ENCODE measurements at places on chromosomes 7 and 10.

DNA sequence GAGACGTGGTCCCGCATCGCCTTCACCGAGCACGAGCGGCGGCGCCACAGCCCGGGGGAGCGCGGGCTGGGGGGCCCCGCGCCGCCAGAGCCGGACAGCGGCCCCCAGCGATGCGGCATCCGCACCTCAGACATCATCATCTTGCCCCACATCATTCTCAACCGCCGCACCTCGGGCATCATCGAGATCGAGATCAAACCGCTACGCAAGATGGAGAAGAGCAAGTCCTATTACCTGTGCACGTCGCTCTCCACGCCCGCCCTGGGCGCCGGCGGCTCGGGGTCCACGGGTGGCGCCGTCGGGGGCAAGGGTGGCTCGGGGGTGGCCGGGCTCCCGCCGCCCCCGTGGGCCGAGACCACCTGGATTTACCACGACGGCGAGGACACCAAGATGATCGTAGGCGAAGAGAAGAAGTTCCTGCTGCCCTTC, 737 bp downstream of the CNNM2 start:
- no peak for DNase-seq

- peak; percentile 8 for DNase-seq
Observed at GRCh38 chr10:59991661-59992060, 85.3 kb upstream of the CCDC6 start.

GRCh38 chr10:23293145-23293724, 51.4 kb downstream of the C10orf67 start:
- no peak for DNase-seq

GRCh38 chr7:144133307-144133706, 10.3 kb downstream of the OR2A14 start:
- no peak for DNase-seq

DNA sequence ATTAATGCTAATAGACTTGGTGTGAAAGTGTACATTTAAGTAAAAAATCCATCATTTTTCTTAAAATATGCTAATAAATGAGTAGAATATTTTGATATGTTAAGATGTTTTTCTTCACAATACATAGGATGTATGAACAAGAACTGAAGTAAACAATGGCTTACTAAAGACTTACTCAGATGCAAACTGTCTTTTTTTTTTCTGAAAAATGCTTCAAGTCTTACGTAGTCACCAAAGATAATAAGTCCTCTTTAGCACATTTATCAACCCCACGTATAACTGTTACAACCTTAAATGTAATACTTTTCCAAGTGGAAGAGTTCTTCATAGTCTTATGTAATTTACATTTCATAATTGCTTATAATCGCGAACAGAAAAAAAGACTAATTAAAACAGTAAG, 54.8 kb downstream of the MDFIC start:
- DNase-seq = no peak

GRCh38 chr7:16985621-16986020, 103.8 kb upstream of the AGR3 start:
- DNase-seq = no peak

- DNase-seq = no peak
Observed at GRCh38 chr7:134845461-134845860, 66.0 kb downstream of the CALD1 start.

- no peak for DNase-seq
Observed at GRCh38 chr10:117184821-117185220, 12.5 kb upstream of the KCNK18 start.

DNA sequence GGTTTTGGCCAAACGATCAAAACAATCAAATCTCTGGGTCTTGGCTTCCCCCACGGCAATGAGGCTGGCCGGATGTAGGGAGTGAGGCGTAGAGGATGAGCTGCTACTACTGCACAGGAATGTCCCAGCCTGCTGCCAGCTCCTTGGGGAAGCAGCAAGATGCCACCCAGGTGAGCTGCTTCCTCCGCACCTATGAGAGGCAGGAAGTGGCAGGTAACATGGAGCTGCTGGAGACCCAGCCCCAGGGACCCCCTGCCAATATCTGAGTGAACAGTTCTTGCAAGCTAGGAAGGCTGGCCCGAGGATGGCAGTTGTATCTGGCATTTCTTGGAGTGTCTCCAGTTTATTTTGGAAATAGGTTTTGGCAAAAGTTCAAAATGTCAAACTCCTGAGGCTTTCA, 413.5 kb downstream of the DNAJB6 start:
- DNase-seq = no peak

DNA sequence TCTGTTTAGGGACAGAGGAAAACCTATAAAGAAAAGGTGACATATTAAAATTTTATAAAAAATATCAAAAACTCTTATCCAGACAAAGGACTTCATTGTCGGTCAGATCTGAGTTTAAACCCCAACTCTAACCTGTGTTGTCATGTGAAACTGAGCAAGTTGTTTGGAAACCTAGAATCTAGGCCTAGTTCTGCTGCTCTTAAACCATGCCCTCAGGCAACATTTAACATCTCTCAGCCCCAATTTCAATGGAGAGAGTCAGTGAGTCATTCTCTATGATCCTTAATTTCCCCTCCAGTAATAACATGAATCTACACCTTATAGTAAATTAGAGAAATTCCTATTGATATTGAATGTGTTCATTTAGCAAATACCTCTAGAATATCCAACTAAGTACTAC, 192.3 kb downstream of the IMMP2L start:
- no peak for DNase-seq

DNA sequence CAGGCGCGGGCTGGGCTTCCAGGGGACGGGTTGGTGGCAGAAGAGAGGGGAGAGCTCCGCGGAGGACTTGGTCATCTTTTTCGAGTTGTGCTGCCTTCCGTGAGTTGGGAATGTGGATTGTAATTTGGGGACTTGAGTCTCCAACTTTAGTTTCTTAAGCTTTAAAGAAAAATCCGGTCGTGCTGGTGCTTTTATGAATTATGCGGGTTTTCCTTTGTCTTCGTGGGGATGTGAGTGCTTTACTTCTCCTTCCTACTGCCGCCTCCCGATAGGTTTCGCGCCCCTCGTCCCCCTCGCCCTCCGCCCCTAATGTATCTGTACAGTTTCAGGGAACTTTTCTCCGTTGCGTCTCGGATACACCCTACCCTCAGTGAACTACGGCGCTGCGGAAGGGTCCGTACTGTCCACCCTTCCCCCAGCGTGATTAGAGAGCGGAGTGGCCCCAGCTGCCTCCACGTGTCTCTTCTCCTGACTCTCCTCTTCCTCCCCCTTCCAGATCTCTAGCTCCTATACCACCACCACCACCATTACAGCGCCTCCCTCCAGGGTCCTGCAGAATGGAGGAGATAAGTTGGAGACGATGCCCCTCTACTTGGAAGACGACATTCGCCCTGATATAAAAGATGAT, 649 bp downstream of the SCD start:
- no peak for DNase-seq

- no peak for DNase-seq
Observed at GRCh38 chr7:44148961-44149536, 7.9 kb upstream of the MYL7 start.

DNA sequence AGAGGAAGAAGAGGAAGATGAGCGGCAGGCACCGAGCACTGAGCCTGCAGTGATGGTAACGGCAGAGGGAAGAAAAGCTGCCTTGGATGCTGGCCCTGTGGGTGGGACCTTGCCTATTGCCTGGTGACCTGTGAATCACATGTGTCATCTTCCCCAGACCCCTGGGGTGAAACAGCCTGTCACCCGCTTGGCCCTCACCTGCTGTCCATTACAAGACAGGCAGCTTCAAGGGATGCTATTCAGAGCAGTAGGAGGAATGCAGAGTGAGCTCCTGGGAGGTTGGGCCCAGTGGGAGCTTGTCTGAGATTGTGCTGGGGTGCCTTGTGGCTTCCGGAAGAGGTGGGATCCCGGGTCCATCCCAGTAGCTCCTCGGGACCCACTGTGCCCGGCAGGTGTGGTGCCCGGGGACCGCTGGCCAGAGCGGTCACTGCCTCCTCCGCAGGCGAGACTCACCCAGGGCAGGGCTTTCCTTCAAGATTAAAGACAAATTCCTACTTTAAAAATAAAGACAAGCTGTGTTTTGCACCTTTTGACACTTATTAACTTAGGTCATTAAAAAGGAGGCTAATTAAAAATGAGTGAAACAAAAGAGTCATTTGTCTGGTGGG, 440.2 kb upstream of the MKI67 start:
- DNase-seq = no peak

DNA sequence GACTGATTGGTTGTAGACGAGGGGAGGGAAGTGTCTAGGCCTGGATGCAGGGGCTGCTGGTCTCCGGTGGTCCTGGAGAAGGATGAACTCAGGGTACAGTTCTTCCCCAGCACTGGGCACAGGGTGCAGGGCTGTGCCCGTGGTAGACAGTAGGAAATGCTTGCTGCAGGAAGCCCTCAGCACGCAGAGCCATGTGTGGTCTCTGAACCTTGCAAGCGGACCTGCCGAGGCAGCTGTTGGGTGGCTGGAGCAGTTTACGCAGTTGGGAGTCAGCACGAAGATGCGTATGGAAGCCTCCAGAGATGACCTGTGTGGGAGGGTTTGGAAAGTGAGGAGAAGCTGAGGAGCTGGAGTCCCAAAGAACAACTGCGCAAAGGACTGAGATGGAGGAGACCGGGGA, 39.0 kb downstream of the DOCK1 start:
- DNase-seq = no peak

DNA sequence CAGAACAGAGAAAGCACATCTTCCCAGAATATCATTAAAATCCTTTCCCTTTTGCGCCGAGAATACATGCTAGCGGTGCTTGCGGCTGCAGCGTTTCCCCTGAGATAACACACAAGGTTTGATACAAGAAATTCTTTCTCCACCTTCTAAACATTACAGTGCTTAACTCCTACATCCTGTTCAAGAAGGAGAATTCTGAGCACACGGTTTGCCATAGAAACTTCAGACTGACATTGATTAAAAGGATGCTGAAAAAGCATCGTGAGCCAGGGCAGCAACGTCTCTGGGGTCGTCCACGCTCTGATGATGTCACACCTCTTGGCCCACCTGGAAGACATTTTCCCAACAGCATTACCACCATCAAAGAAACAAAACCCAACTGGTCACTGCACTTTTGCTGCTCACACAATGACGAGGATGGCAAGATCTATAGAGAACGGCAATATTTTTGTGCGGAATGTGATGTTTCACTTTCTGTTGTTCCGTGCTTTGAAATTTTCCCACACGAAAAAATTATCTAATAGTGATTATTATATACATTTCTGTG, 27.0 kb upstream of the PRSS1 start:
- DNase-seq = no peak

DNA sequence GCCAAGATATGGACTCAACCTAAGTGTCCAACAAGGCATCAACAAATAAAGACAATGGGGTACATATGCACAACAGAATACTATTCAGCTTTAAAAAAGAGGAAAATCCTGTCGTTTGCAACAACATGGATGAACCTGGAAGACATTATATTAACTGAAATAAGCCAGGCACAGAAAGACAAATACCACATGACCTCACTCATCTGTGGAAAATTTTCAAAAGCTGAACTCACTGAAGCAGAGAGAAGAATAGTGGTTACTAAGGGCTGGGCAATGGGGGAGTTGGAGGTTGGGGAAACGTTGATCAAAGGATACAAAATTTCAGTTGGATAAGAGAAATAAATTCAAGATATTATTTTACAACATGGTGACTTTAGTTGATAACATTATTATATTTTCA, 221.4 kb upstream of the PITRM1 start:
- DNase-seq = no peak

DNA sequence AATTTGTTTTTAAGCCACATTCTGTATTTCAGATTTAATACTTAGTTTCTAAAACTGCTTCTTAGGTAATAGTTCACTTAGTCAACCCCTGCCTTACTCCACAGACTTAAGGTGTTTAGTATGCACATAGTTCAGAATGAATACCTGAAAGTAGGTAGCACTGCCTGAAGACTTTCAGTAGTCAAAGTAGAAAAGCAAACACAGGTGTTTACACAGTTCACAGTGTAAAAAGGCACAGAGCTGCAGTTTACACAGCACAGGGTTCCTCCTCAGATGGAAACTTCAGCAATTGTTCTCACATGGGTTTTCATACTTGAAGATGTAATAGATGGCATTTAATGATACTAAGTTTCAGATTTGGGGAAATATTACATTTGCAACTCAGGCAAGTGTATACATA, 3.1 kb upstream of the PKD1L1 start:
- DNase-seq = no peak

GRCh38 chr7:116213361-116214130, 3.2 kb downstream of the TES start:
- DNase-seq = no peak

- DNase-seq = no peak
Observed at GRCh38 chr7:36943591-36944435, 219.5 kb upstream of the AOAH start.

GRCh38 chr7:99767662-99768061, 16.3 kb downstream of the CYP3A4 start:
- no peak for DNase-seq

DNA sequence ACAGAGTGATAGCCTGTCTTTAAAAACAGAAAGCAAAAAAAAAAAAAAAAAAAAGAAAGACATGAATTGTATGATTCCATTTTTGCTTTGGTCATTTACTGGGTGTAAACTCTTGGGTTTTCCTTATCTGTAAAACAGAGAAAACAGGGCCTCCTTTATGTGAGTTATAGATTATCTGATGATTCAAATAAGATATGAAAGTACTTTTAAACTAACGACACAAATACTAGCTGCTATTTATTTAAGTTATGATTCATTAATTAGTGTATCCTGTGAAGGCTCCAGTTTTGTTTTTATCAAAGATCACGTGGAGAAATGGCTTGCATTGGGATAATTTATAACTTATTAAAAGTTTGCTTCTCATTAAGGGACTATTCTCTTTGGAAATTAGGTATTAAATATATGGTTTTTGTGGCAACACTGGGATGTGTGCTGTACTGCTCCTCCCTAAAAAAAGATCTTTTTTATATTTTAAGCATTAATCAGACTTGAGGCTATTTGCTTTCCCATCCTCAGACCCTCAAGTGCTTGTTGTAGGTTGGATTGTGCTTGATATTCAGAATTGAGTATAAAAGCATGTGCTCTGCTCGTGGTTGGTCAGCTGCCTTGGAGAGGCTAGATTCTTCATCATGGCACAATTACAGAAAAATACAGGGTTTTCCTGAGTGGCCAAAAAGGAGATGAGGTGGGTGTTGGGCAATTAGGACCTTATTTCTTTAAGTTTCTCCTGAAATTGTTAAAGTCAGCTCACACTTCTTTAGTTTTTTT, 39.9 kb downstream of the NRG3 start:
- DNase-seq = no peak

- DNase-seq = no peak
Observed at GRCh38 chr10:59517996-59518395, 155.6 kb upstream of the FAM13C start.

- DNase-seq = peak; percentile 62
Observed at GRCh38 chr7:106021151-106022067, 58.3 kb downstream of the CDHR3 start.

All from COR-L47 (cell line).